Thymus (tissue), 14 donors: ENCODE measurements at places on chromosomes 5 and 9.

GRCh38 chr5:55343107-55343506 is 35.3 kb downstream of the MTREX start:
- DNase-seq: no peak

DNA sequence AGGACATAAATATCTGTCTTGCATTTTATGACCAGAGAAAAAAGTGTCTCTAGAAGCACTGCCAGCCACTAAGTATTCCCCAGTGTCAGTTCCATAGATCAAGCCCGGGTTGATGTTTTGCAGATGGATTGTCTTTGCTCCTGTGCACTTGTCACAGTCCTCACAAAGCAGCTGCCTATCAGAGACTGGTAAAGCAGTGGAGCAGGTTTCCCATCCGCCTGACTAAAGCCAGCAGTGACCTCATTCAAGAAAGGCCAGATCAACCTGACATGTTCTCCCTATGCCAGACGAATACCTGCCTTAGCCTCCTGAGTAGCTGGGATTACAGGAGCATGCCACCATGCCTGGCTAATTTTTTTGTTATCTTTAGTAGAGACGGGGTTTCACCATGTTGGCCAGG is 26.8 kb upstream of the GARNL3 start:
- DNase-seq: no peak

DNA sequence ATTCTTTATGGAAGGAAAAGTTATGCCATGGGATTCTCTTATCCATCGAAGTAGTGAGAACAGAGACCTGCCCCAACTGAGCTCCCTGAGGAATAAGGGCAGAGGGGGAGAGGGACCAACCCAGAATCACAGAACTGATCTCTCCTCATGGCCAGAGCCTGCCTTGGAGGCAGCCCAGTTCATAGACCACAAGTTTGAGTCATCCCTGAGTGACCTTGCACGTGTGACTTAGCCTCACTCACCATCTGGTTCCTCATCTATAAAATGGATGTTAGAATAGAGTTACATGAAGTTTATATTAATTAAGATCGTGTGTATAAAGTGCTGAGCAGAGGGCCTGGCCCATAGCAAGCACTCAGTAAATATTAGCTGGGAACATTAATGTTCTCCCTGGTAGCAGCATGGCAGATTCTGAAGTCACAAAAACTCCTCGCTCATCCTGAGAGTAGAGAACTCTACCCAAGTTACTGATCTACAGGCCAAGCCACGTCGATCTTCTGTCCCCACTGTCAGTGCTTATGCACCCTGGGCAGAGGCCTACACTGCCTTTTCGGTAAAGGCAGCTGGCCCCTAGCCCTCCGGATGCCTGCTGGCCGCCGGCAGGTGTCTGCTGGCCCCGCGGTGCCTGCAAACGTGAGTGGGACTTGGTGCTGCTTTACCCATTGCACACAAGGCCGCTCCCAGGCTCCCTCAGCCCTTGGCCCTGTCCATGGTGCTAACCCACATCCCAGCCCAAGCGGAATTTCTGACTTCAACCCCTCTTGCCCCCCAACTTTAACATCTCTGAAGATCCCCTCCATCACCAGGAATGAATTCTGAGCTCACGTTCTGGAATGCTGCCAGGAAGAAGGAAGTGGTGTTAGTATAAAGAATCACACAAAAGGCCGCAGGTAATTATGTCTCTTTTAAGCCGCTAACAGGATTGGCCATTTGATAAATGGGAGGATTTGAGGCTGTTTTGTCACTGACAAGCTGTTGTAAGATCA is 61.1 kb upstream of the ARAP3 start:
- no peak for DNase-seq

- DNase-seq: no peak
Observed at GRCh38 chr5:126938466-126938865, 91.9 kb downstream of the MARCHF3 start.

GRCh38 chr5:100900796-100901781 is 2.0 kb downstream of the ST8SIA4 start:
- peak; percentile 83 for DNase-seq

DNA sequence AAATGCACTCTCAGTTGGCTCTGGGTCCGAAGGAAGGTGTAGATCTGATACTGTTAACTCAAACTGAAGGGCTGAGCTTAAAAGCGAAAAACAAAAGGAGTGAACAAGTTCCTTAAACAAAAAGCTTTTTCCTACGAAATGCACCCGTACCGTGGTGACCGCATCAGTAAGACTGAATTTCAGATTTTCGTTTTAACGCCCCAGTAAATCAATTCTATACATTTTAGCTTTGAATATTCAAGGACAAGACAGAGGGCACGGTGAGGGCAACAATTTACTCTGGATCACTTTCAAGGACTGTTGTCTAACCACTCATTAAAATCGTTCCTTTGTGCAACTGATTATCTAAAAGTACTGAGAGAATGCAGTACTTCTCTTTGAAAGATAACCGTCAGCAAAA is 1.9 kb downstream of the HOMER1 start:
- no peak for DNase-seq

DNA sequence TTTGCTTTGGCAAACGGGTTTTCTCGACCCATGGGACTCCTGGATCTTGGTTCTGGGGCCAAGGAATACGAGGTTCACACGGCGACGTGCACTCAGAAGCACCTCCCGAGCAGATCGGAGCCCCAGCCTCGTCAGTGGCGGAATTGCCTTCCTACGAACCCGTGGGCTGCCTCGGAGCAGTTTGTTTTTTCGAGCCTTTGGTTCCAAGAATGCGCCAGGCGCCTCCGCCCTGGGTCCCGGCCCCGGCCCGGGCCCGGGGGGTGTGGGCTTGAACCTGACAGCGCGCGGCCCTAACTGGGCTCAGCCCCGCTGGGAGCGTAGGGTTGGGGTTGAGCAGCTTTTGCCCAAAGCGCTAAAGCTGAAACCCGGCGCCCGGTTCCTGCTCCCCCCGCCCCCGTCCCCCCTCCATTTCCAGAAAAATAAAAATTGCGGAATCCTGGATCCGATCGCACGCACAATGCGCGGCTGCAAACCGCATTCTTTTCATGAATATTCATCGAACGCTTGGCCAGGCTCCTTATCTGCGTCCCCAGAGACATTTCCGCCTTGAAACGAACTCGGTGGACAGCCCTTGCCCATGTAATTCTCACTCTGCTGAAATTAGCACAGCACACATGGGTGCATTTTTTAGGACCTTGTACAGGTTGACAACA is 1.0 kb downstream of the BASP1 start:
- no peak for DNase-seq

GRCh38 chr9:136903041-136903554 is 16.8 kb downstream of the TRAF2 start:
- DNase-seq: no peak

DNA sequence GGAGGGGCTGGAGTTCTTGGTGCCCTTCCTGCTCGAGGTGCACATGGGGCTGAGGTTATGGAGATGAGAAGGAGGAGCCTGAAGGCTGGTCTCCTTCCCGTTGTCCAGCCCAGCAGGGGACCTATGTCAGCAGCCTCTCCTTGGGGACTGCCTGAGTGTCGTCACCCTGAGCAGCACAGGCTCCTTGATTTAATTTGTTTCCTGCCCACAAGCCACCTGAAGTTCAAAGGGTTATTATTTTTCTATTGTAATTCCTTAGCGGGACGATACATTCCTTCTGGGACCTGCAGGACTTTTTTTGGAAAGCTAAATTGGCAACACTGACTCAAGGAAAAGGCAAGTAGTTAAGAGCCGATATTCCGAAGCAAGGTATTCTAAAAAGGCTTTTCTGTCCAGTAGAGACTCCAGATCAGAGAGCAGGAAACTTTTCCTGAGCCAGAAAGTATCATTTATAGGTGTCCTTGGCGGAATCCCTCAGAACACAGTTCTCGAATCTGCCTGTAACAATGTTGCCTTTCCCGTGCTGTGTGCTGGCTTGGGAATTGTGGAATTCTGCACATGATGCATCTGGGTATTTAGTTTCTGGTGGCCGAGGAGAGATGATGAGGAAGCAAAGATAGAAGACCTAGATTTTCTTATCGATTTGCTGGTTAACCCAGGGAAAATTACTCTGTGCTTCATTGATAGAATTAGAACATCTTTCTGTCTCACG is 55.4 kb downstream of the ARHGAP26 start:
- DNase-seq: no peak

DNA sequence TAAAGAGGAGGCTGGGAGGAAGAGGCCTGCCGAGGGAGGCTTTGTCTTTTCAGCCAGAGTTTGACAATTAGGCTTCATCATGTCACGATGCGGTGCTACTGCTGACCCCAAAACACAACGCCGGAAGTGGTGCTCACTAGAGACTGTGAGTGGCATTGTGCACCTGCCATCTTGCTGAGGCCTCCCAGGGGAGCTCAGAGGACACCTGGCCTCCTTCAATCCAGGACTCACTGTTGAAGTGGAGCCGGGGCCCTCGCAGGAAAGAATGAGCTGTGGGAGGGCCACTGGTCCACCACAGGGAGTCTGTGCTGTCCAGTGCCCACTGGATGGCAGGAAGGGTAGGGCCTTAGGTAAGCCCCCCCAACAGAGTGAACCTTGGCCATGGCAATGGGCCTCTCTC is 12.7 kb upstream of the SLC25A48 start:
- no peak for DNase-seq

DNA sequence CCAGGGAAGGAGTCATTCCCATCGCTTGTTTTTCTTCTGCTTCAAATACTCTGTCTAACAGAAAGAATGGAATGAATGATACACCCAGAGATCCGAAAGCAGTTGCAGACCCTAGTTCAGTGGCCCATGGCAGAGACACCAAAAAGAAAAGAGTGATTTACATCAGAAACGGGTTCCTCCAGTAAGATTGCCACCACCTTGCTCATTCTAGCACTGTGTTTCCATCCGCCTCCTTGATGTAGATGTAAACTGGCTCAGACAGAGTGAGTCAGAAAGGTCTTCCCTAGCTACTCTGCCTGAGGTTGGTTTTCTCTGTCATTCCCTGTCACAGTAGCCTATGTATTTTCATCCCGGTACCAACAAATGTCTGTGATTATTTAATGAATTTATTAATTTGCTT is 15.9 kb upstream of the CLINT1 start:
- DNase-seq: no peak

DNA sequence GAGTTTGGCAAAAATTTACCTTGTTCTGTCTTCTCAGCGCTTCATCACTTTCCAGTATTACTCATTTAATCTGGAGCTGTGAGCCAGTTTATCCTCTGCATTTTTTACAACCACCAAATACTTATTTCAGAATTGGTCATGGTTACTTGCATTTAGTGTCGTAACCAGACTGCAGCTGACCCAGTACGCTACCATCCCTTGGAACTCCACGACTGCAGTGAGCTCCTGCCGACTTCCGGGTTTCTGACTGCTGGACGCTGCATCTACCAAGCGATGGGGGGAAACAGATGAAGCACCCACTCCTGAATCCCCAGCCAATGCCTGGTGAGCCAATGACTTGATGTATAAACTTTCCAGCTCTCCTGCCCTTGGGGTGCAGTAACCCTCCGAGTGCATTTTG is 174.4 kb upstream of the PRLR start:
- DNase-seq: no peak

DNA sequence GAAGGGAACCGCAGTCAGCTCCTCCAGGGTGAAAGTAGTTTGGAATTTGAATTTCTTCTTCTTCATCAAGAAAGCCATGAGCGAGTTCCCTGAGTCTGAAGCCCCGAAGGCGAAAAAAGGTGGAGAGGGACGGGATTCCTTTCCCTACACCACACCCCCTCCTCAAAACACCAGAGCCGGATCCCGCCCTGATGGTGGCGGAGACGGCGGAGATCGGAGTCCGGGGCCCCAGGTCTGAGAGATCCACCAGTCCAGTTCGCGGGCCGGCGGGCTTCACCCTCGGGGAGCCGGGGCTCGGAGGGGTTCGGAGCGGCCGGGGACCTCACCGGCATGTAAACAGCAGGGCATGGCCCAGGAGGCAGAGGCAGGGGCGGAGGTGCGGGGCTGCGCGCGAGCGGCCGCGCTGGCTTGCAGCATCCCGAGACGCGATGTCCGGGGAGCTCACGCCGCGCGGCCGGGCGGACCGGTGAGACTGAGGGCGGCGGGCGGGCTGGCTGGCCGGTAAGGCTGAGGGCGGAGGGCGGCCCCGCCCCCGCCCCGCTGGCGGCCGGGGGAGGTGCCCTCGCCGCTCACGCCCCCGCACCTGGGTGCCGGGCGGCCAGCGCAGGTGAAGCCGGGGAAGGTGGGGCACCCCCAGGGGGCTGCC is 606 bp downstream of the EEIG1 start:
- no peak for DNase-seq

GRCh38 chr9:130173666-130173983 is 1.4 kb downstream of the NCS1 start:
- no peak for DNase-seq

- DNase-seq: no peak
Observed at GRCh38 chr9:15295761-15296405, 11.1 kb downstream of the TTC39B start.

- DNase-seq: no peak
Observed at GRCh38 chr5:74578356-74579044, 62.0 kb downstream of the ENC1 start.

DNA sequence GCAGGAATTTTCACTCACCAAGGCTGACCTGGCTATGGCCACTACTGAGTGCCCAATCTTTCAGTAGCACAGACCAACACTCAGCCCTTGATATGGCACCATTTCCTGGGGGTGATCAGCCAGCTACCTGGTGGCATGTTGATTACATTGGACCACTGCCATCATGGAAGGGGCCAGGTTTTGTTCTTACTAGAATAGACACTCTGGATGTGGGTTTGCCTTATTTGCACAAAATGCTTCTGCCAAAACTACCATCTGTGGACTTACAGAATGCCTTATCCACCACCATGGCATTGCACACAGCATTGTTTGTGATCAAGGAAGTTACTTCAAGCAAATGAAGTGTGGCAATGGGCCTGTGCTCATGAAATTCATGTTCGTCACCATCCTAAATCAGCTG is 69.7 kb upstream of the SH3GL2 start:
- DNase-seq: no peak

DNA sequence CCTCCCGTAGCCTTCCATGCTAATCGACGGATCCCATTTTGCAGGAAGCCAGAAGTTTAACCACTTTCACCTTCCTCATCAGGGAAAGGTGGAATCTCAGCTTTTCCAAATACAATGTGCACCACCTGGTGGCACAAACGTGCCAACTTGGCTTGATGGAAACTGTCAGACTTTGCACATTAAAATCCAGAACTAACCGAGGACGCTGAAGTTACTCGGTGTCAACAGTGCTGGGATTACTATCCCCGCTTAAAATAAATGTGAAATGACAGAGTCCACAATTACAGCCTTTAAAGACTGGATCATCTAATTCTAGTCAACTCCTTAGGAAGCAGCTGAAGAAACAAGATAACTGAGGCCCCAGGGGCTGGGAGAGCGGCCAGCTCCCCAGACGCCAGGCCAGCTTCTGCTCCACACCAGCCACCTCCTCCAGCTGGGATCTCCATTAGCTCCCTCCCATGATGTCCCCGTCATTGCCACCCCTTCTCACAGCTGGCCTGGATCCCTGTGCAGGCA is 50.1 kb upstream of the RETREG1 start:
- DNase-seq: no peak

DNA sequence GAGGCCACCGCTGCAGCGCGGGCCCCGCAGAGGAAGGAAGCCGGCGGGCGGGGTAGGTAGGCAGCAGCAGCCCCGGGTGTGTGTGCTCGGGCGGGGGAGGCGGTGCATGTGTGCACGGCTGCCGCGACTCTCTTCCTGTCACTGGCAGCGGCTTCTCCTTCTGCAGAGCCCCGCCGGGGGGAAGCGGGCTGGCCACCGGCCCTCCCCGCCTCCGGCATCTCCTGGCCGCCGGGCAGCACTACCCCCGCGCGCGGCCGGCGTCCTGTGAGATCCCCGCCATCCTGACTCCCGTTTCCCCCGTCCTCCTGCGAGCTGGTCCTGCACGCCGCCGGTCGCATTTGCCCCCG is 315 bp downstream of the PIK3R1 start:
- DNase-seq: no peak

- DNase-seq: no peak
Observed at GRCh38 chr5:179314606-179315355, 30.5 kb downstream of the ADAMTS2 start.
